ENCODE measurements at places on chromosomes 3 and 15.

GRCh38 chr3:77935418-77935817 lies 895.5 kb downstream of the ROBO2 start:
- DNase-seq = no peak

DNA sequence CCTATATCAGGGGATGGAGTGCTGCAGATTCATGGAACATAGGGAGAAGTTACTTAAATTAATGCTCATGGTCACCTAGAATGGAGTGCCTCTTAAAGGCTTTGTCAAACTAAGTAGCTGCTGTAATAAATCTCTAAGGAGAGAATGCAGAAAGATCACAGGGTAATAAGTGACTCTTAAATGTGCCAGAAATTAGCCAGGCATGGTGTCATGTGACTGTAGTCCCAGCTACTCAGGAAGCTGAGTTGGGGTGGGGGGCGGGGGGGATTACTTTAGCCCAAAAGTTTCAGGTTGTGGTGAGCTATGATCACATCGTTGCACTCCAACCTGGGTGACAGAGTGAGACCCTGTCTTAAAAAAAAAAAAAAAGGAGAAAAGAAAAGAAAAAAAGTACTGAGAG lies 90.9 kb upstream of the ASB14 start:
- DNase-seq = no peak

DNA sequence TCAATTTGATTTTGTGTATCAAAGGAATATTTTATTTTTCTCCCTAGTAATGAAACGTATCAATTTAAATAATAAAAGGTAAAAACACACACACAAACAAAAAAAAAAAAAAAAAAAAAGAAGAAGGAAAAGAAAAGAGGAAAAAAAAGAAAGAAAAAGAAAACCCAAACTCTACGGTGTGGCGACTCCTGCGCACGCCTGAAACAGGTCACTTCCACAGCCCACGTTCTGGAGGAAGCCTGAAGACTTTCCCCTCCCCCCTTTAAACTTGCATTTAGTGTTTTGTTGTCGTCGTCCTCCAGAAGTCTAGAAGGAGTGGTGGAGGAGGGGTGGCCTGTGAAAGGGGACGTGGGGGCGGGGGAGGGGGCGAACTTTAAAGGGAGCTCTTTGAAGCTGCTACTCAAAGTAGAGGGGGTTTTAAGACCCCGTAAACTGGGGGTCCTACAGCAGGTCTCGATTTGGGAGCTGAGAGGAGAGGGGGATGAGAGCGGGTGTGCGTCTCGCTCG lies 2.3 kb upstream of the TLE3 start:
- no peak for DNase-seq

- no peak for DNase-seq
These were observed 186.0 kb downstream of the UBE2E2 start for GRCh38 chr3:23389089-23389488.

GRCh38 chr3:47348411-47349154 lies 32.2 kb upstream of the PTPN23 start:
- DNase-seq = no peak

GRCh38 chr3:29183346-29184087 lies 97.4 kb upstream of the RBMS3 start:
- no peak for DNase-seq

GRCh38 chr3:36944012-36944640 lies 728 bp downstream of the TRANK1 start:
- peak; percentile 77 for DNase-seq

DNA sequence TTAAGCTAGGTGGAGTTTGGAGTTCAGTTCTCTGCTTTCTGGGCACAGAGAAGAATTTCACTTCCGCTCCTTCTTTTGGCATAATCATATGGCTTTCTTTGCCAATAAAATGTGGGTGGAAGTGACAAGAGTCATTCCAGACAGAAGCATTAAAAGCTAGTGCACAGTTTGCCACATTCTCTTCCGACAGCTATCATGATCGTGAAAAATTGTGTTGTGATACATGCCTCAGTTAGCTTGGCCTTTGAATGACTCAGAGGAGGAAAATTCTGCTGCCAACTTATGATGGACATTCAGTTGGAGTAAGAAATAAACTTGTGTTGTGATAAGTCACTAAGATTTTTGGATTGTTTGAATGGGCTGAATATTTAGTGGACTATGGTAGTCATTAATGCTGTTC lies 291.7 kb upstream of the SATB1 start:
- no peak for DNase-seq

DNA sequence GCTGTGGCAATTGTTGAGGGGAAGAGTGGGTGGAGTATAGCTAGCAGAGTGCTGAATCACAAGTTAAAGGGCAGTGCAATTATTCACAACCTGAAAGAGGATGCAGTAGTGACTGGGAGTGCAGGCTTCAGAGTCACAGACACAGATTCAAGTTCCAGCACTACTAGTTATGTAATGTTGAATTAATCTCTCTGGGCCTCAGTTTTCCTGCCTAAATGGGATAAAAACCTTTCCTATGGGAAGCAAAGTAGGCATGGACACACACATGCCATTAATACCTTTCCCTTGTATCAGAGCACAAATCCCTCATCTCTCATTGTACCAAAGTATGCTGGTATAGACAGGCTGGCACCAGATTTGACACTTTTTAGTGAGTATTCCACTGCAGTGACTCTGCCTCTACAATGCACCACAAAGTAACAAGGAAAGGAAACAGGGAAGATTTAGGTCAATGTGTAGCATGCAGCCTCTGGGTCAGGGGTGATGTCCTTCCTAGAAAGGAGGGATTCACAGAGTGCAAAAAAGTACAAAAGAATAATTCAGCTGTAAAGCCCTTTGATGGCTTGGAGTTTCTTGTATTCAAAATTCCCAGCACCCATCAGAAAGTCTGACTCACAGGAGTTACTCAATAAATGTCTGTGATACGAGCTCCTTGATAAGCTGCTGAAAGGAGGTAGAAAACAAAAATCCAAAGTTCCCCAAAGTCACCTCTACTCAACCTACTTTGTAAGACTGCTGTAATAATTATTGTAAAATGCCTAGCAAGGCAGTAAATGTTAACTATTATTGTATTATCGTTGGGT lies 507.5 kb upstream of the TGFBR2 start:
- no peak for DNase-seq

GRCh38 chr15:58437531-58438105 lies 5.8 kb downstream of the LIPC start:
- no peak for DNase-seq

GRCh38 chr15:39273717-39274411 lies 307.0 kb upstream of the THBS1 start:
- DNase-seq = no peak

GRCh38 chr3:157589211-157589610 lies 86.0 kb upstream of the VEPH1 start:
- no peak for DNase-seq

GRCh38 chr3:134743006-134743405 lies 52.1 kb upstream of the EPHB1 start:
- DNase-seq = no peak

DNA sequence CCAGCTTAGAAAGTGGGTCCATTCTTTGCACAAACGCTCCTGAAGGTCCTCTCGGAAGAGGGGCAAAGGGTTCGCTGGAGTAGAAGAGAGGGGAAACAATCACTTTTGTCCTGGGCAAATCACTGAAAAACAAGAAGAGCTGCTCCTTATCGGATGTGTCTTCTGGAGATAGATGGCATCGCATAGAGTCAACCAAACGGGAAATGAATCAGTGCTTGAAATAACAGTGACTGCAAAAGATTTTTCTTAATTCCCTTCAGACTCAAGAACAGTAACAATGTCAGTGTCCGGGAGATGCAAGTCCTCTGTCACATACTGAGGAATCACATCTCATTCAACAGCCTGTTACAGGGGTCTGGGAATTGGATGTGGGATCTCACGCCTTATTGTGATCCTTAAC lies 78.8 kb upstream of the PCSK6 start:
- no peak for DNase-seq

DNA sequence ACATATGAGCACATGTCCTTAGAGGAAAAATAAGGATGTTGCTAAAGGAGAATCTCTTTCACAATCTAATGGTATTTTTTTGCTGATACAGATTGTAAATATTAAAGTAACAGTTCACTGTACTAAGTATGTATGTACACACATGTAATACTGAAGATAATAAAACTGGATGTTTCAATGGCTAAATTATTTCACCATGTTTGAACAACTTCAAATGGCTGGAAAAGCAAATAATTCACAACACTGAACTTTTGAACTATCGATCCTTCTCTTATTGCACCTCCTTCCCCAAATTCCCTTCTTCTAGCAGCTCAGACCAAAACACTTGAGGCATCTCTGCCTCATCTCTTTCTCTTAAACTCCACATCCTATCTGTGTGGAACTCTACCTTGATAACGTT lies 149.5 kb downstream of the EPHA3 start:
- DNase-seq = no peak

GRCh38 chr3:40951636-40952035 lies 247.7 kb upstream of the CTNNB1 start:
- DNase-seq = no peak

Measured in ecto neural progenitor cell (in vitro differentiated cells).